Choroid plexus epithelial cell (primary cell): ENCODE measurements at places on chromosomes 1 and 21.

GRCh38 chr1:243921111-243921510 lies 71.1 kb upstream of the AKT3 start:
- no peak for DNase-seq

GRCh38 chr1:115219927-115220326 lies 118.1 kb downstream of the NGF start:
- DNase-seq, result no peak

DNA sequence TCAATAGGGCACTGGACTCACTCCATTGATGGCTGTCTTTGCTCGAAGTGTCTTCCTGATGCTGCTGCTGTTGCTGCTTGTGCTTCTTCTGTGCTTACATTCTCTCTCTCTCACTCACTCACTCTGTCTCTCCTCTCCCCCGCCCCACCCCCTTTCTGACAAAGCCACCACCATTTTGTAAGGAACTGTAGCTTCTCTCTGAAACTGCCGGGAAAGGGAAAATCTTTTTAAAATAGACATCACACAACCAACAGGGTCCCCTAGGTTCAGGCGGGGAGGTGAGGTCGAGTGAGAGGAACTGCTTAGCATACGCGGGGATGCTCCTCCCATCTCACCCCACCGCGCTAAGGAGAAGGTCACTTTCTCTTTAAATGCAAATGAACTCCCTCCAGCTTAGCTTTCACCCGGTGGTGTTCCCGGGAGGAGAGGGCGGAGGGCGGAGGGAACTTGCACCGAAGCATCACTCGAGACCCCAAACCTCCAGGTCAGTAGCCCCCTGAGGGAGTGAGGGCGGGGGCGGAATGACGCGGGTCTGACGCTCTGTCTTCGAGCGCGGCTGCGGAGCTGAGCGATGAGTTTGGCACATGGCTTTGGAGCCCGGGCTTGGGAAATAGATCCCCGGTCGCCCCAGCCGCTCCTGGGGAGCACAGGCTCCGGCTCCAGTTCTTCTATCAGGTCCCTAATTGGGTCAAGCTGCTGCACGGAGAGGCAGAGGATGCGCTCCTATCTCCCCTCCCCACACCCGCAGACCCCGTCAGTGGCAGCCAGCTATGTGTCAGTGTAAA lies at the start of gene CCDC28B:
TSS of gene CCDC28B (plus strand) at position 370 of the 785 bp plus-strand sequence. CDS start 1,341 bp downstream, outside the sequence.
- peak; percentile 77 for DNase-seq

DNA sequence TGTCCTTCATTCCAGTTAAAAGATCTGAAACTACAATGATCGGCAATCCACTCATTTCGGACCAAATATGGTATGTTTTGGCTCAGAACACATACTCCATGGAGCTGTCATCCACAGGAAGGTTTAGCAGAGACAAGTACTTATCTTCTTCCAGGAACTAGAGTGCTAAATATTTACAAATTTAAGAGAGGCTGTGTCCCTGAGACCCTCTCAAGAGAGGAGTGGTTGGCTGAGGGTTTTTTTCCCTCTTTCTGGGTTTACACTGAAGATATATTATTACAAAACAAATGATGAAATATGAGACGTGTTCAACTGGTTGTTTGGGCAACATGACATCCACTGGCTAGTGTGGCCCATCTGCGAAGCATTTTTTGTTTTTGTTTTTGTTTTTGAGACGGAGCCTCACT lies 25.9 kb upstream of the NID1 start:
- peak; percentile 55 for DNase-seq

- no peak for DNase-seq
These were observed 44.5 kb upstream of the GPR37L1 start for GRCh38 chr1:202078241-202078640.

- DNase-seq, result no peak
These were observed 100.5 kb upstream of the COA6 start for GRCh38 chr1:234272656-234273312.

DNA sequence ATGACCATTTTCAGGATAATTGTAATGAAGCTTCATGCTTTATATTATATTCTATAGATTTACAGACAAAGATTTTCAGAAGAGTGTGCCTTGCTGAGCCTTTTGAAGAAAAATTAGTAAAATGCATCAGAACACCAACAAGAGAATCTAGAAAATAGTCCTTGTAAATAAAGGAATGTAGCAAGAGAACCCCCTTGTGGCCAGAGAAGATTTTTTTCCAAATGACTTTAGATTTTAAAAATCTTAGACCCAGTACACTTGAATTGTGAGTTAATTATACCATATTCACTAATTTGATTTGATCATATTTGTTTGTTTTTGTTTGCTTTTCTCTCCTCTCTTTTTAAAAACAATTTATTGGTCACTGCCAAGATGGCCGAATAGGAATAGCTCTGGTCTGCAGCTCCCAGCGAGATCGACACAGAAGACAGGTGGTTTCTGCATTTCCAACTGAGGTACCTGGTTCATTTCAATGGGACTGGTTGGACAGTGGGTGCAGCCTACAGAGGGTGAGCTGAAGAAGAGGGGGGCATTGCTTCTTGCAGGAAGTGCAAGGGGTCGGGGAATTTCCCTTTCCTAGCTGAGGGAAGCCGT lies 12.8 kb upstream of the IFI44L start:
- peak; percentile 67 for DNase-seq

DNA sequence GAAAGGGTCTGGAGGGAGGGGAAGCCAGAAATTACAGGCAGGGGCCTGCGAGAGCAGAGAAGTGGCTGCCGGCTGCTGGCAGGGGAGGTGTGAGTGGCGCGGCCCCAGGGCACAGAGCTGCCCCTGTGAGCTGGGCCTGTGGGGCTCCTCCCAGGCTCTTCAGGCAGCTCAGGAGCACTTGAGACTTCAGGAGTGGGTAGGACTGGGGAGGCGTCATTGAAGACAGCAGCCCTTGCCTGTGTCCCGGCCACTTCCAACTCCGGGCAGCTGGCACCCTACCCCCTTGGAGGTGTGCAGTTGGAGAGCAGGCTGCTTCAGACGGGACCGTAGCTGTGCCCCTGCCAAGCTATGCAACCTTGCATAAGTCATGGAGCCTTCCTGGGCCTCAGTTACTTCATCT lies 87.5 kb upstream of the ACTL8 start:
- no peak for DNase-seq

GRCh38 chr21:45140346-45140940 lies 66.1 kb downstream of the ADARB1 start:
- peak; percentile 98 for DNase-seq

DNA sequence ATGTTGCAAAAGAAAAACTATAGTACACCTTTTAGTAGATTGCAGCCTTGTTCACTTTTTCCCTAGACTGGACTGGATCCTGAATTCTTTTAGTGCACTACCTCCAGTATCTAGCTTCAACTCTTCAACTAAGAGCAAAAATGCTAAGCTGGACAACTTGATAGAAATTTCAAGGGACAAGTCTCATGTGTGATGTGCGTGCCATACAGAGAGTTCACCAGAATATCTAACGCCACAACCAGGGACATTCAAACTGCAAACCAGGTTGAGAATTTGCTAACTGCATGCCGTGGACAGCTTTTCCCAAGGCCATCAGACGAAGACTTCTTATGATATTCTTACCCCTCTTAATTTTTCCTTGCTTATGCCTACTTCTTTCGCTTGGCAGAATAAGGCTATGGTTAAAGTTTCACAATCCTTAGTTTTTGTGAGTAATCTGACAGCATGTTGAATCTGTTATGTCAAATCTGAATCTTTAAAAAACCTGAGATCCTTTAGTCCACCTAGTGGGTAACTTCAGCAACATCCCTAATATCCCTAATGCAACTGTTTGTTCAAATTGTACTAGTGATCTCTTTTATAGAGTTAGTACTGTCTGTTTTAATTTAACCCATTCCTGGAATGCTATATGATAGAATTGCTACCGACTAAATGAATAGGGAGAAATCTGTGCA lies 66.4 kb downstream of the DDAH1 start:
- DNase-seq, result peak; percentile 83

GRCh38 chr21:36966821-36967768 lies 626 bp upstream of the HLCS start:
- peak; percentile 70 for DNase-seq

- DNase-seq, result no peak
These were observed 1064.9 kb downstream of the TTLL7 start for GRCh38 chr1:82934074-82934473.

DNA sequence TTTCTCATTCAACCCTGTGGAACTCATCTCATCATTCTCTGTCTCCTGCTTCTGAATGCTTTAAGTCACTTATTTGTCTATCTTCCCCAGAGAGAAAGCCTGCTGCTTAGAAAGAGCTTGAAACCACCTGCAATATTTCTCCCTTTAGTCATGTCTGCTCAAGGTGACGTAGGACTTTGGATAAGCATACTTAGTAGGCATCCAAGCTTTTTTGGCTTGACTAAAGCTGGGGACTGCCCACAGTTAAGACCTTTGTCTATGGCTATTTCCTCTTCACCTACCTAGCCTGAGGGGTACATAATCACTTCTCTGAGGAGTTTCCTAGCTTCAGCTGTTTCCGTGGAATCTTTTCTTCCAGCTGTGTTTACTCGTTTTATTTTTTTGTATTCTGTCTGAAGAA lies 665.8 kb upstream of the CAMK1G start:
- DNase-seq, result no peak

DNA sequence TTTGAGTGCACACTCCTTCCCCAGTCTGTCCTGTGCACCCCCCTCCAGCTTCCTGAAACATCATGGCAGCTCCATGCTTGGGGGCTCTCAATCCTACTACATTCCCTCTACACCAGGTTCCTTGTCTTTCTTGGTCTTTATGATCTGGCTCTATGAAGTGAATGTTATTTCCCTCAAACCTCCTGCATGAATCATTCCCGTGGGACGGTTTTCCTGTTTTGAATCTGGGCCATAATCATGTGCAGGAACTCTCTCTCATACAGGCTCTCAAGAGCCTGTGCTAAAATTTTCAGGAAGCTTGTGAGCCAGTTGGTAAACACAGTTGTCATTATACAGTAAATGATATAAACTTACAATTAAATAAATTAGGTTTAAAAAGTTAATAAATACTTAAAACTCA lies 89.8 kb upstream of the KCNE2 start:
- no peak for DNase-seq

DNA sequence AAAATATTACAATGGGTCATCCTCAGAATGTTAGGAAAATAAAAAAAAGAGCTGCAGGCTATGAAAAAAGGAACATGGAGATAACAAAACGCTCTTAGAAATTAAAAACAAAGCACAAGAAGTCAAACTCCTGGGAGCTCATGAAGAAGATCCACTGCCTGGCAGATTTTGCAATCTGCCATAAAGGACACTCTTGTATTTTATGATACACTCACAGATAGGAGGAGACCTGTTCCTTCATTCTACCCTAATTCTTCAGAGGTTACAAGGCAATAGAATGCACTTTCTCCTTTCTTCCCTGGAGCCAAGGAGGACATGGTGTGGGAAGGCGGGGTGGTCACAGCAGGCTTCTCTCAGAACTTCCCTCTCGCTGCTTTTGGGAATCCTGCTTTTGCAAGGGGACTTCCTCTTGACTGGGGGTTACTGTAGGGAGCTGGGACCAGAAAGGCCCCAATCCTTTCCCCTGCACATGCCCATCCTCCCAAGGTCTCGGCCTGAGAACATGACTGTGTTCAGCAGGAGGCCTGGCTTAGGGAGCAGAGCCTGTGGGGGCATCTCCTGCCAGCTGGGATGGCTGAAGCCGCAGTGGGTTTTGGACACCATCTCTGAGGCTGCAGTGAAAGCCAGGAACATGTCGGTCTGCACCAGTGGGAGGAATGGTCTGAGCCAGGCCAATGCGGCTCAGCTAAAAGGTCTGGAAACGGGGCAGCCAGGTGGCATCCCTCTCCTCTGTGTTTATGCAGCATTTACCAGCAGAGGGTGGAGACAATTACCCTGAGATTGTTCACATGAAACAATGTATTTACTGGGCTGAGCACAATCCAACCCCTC lies 44.8 kb downstream of the GPR161 start:
- DNase-seq, result no peak
